ENCODE measurements at places on chromosomes 2 and 18. TPM values are rescaled to one million over a fixed set of nuclear protein-coding genes. Genes with fewer than 3 reads are reported as not detected.

DNA sequence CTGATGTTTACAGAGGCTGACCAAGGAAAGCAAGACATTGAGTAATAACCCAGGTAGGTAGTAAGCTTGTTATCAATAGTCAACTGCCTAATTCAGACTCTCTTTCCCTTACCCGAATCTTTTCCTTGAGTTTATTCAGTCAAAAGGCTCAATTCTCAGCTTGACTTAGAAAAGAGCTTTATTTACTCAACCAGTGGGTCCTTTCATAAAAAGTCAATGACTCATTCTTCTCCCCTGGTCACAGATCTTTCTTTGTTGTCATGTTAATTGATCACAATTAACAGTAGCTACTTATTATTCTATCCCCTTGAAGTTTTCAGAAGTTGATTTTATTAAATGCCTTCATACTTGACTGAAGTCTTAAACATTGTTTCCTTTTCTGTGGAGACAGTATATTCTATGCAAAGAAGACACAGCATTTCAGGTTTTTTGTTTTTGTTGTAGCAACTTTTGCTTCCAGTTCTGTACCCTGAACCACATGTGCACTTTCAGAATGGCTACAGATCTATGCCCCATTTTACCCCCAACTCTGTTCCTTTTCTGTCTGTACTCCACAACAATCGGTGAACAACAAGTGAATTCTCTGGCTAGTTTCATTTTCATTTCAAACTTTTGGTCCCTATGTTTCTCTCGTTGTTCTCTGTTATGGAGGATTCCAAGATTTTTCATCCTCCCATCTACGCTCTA lies 428.3 kb downstream of the NCKAP5 start:
- no peak for DNase-seq

GRCh38 chr2:33448220-33448899 lies 28.1 kb upstream of the RASGRP3 start:
- no peak for DNase-seq

DNA sequence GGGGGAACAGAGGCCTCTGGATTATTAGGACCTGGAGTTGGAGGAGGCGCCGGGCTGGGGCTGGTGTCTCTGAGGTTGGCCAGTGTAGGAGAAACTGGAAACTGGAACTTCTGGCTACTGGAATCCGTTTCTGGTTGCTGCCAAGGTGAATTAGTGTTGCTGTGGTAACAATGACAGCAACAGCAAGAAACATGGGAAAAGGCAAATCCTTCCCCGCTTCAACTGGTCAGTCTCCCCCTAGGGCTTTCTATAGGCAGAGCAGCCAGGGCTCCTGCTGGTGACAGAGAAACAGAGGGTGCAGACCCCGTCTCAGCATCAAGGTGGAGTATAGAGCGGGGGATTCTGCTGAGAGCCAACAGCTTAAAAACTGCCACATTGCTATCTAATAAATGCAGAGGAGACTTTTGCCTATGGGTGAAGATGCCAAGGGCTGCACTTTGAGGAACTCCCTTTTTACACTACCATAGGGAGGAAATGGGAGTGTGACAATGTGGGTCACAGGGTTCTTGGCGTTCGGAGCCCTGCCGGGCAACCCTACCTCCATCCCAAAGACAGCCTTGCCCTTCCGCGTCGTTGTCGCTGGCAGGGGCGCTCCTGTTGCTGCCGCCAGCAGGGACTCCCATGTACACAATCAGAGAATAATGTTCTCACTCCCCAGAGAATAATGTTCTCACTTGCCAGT lies 81.4 kb upstream of the CABLES1 start:
- no peak for DNase-seq

DNA sequence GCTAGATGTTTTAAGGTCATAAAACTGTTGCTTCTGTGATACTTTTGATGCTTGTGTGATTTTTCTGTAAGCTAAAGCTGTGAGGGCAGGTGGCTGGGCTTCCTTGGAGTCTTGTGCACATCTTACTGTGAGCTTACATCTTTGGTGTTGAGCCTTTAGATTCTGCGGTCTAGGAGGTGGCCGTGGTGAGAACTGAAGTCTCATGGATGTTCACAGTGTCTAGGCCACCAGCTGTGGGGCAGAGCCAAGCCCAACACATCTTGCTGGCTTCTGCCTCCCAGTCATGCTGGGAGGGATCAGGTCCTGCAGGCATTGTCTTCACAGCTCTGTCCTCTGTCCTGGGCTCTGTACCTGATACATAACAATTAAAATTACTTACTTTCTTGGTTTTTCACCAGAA lies 219.7 kb upstream of the HS6ST1 start:
- no peak for DNase-seq

- DNase-seq: no peak
Observed at GRCh38 chr2:154554046-154554445, 144.4 kb upstream of the KCNJ3 start.

- DNase-seq: peak; percentile 86
Observed at GRCh38 chr2:196112418-196113034, 43.9 kb upstream of the DNAH7 start.

DNA sequence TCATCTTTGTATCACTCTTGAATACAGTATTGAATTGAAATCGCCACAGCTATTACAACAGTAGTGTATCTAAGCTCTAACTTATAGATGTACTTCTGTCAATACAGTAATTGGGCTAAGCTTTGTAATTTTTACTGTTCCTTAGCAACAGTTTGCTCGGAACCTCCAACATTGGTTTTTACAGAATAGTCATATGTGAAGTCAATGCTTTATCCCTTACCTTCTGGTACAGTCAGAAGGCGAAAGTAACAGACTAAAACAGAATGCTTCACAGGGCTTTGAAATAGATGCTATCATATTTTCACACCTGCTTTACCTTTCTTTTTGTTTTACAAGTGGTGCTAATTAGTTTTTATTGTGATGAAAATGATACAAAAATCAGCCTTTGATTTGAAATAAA lies 46.9 kb upstream of the CYP20A1 start:
- DNase-seq: no peak

DNA sequence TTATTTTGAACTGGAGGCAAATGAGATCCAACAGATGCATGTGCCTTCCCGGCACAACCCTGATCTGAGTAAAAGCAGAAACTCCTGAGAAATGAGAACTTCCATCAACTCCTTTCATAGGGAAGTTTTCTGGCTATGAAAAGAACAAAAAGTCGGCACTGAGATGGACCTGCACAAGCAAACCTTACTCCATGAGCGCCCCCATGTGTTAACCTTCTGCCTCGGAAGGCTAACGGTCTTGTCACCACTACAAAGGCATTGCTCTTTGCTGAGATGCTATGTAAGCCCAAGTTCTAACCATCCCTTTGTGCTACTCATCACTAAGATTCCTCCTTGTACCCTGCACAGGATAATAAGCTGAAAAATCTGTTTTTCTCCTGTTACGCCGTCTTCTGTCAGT lies 57.3 kb upstream of the SULT1C3 start:
- DNase-seq: no peak

- no peak for DNase-seq
Observed at GRCh38 chr18:75010278-75010677, 198.7 kb downstream of the PTGR3 start.

DNA sequence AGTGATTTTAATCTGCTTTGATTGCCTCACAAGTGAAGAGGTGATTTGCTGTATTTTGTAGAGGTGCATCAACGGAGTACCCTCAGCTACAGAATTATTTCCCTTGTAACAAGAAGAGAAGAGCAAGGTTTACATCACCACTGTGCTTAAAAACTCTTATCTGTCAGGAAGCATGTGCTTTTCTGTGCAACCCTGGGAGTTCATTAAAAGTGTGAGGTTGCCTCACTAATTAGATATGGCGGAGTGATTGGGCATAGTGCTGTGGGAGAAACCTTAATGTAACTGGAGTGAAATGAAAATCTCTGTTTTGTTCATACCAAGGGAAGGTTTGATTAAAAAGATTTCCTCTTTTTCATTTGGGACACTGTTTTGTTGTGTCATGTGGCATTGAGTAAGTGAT lies 544.7 kb downstream of the PARD3B start:
- no peak for DNase-seq

DNA sequence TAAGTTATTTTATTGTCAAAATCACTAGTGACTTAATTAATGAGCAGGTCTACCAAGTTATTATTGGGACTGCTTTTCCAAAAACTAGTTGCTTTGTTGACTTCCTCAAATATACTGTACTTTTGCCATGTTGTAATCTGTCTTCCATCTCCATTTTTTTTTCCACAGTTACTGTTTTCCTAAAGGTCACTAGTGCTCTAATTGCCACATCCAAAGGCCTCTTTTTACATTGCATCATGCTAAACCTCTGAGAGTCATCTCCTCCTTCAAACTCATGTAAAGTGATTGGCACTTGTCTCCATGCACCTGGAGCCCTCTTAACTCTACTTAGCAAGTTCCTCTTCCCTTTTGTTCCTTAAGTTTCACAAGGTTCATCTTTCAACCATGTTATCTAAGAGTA lies 11.8 kb downstream of the PMAIP1 start:
- DNase-seq: no peak

GRCh38 chr2:216793386-216793785 lies 66.5 kb downstream of the TNP1 start:
- DNase-seq: no peak

- no peak for DNase-seq
Observed at GRCh38 chr2:119225105-119225865, 1.7 kb downstream of the STEAP3 start.

DNA sequence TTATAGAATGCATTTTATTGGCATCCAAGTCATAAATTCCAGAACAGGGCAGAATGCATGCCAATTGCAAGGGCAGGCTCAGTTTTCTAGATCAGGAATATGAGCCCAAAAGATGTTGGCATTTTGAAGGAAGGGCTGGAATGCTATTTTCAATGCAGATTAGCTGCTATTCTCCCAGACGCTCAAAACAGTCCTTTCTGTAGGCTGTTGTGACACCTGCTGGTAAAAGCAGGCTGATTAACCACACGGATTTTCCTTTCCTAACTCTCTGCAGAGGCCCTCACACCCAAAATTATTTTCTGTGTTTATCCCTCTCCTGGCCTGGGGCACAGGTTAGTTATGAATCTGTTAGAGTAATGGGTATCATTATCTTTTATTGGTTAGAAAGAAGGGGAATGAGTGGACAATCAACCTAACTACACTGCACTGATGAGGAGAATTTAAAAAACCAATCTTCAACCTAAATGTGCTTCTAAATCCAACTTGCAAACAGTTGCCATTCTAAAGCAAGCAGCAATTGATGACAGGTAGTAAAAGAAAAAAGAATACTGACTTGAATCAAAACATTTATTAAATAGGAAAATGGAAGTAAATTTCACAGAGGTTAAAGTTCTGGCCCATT lies 94.0 kb downstream of the PLA2R1 start:
- DNase-seq: peak; percentile 15

- DNase-seq: peak; percentile 54
Observed at GRCh38 chr2:156845806-156846558, 409.8 kb downstream of the GPD2 start.

DNA sequence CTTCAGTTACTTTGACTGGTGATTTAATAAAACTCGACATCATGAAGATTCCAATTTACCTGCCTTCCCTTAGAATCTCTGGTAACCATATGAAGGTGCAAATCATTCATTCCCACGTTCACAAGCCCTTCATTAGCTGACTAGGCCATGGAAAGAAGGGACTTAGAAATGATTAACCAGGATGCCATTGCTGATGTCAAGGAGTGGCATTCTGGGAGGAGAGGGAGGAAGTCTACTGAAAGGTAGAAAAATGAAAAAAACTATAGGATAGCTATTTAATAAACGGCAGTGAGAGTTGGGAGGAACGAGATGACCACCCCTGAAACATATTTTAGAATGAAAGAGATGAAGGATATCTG lies 1.4 kb downstream of the ATIC start:
- no peak for DNase-seq

DNA sequence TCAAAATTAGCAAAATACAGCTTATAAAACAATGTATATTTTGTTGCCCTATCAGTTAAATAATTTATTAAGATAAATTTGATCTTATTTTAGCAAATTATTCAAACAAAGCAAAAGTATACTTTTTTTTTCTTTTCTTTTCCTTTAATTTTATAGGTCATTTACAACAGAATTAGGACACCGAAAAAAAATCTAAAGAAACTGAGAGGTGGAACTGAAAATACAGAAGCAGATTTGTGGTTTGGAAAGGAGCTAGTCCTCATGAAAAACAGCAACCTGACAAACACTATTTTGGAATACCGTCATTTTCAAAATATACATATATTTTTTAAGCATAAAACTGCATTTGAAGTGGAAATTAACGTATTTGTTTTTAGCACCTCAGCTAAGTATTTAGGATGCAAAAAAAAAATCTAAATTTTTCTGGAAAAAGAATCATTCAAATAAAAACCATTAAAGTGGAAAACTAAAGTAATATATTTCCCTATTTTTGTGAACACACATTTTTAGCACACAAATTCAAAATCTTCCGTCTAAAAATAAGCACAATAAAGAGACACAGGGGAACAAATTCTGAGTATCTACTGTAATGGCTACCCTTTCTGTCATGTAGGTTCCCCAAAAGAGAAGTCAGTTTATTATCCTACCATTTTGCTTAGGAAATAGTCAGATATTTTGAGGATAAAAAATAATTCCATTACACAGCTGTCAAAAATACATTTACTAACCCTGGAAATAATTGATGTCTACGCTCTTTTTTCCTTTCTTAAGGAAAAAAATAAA lies 2.7 kb downstream of the CCDC88A start:
- no peak for DNase-seq

DNA sequence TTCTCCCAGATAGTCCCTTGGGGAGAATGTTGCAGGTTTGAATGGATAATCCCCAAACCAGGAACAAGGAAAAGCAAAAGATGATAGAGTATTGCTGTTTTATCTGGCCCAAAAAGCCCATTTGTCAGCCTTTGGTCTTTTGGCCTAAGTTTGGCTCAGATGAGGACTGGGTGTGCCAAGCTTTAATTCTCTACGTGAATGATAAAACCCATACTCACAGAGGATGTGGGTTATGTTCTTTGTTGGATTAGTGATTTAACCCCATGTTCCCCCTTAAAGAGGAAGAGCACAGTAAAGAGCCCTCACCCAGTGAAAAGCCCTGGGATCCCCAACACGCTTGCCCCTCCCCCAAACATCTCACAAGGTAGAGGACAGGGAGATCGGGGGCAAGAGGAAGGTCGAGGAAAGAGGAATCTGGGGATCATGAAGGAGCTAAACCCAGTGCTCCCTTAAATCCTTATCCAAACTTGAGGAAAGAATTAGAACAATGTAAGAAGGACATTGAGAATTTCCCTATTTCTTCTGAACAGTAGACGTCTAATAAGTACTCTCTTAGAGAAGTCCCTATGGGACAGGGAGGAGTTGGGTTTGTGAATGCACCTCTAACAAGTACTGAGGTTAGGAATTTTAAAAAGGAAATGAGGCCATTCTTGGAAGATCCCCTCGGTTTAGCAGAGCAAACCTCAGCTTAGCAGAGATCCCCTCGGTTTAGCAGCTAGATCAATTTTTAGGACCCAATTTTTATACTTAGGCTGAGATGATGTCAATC lies 105.0 kb downstream of the HIBCH start:
- DNase-seq: no peak

ATP6V1C2 gene
- polyA plus RNA-seq: 0.13 TPM

GEN1 gene
- 4.5 TPM for polyA plus RNA-seq

IL1R1 gene
- 2.5 TPM for polyA plus RNA-seq

SLC20A1 gene
- polyA plus RNA-seq: 101 TPM

CNRIP1 gene
- 0.17 TPM for polyA plus RNA-seq

INHBB gene
- not detected for polyA plus RNA-seq

DUSP19 gene
- 0.30 TPM for polyA plus RNA-seq

MORN2 gene
- polyA plus RNA-seq: 26.0 TPM
